ENCODE measurements at places on chromosomes 6 and 20. TPM values are rescaled to one million over a fixed set of nuclear protein-coding genes. Genes with fewer than 3 reads are reported as not detected.
A peak's percentile ranks its signal among the peaks of the same experiment; 100 is the strongest.

GRCh38 chr6:156729248-156729647 lies 47.9 kb upstream of the ARID1B start:
- H3K36me3 ChIP-seq = no peaks in the 10 kb centered on the region
- no peak overlapping the region for H3K27ac ChIP-seq

GRCh38 chr6:156919370-156919769 lies 142.2 kb downstream of the ARID1B start:
- H3K4me1 ChIP-seq = no peaks in the 10 kb centered on the region
- no peaks in the 10 kb centered on the region for H3K27me3 ChIP-seq
- no peaks in the 10 kb centered on the region for H3K36me3 ChIP-seq
- no peak for DNase-seq
- no peak overlapping the region for H3K4me3 ChIP-seq
- H3K27ac ChIP-seq = no peak overlapping the region

DNA sequence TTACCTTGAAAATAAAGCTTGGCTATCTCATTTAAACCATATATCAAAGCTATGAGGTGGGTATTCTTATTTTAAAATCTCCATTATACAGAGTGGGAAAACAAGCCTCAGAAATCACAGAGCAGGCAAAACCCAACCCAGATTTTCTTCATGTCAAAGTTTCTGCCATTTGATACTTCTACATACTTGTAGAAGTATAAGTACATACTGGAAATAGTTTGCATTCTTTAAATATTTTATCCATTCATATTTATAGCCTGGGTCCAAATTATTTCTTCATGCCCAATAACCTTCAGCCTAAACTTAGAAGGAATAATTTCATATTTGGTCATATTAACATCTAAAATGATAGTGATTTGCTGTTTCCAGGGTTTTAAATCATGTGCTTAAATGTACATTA lies 61.8 kb downstream of the MLIP start:
- no peaks in the 10 kb centered on the region for H3K4me1 ChIP-seq
- H3K36me3 ChIP-seq = no peaks in the 10 kb centered on the region
- no peaks in the 10 kb centered on the region for H3K27me3 ChIP-seq
- H3K27ac ChIP-seq = no peak overlapping the region
- no peak overlapping the region for H3K4me3 ChIP-seq

- H3K4me1 ChIP-seq = peaks cover 15% of the 10 kb centered on the region
- H3K4me3 ChIP-seq = no peak overlapping the region
- H3K27me3 ChIP-seq = no peaks in the 10 kb centered on the region
These were observed 70.3 kb downstream of the PKHD1 start for GRCh38 chr6:52016915-52017748.

GRCh38 chr6:31712296-31712695 lies 2.9 kb upstream of the LY6G6D start:
- H3K27me3 ChIP-seq = no peaks in the 10 kb centered on the region
- no peak overlapping the region for H3K4me3 ChIP-seq
- peaks cover 25% of the 10 kb centered on the region for H3K4me1 ChIP-seq
- no peaks in the 10 kb centered on the region for H3K36me3 ChIP-seq
- no peak for DNase-seq

- no peaks in the 10 kb centered on the region for H3K36me3 ChIP-seq
- no peak overlapping the region for H3K4me3 ChIP-seq
- no peak overlapping the region for H3K27ac ChIP-seq
- no peaks in the 10 kb centered on the region for H3K27me3 ChIP-seq
- no peak for DNase-seq
These were observed 171.8 kb upstream of the BMP2 start for GRCh38 chr20:6595704-6596103.

DNA sequence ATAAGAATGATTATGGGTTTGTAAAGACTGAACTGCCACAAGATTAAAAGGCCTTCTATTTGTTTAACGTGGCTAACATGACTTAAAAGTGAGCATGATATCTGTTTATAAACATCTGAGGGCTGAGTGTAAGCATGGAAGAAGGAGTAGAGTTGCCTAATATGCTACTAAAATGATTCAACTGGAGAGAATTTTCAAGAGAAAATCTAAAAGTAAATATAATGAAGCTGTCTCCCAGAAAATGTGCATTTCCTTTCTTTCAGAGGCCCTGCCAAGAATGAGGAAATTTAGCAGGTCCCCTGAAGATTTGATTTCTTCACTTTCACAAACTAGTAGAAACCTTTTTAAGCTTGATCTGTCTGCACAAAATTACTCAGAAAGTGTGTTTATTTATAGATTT lies 4.2 kb upstream of the EYA4 start:
- DNase-seq = no peak
- no peak overlapping the region for H3K27ac ChIP-seq
- peaks cover 33% of the 10 kb centered on the region for H3K27me3 ChIP-seq
- no peaks in the 10 kb centered on the region for H3K36me3 ChIP-seq
- no peaks in the 10 kb centered on the region for H3K4me1 ChIP-seq

DNA sequence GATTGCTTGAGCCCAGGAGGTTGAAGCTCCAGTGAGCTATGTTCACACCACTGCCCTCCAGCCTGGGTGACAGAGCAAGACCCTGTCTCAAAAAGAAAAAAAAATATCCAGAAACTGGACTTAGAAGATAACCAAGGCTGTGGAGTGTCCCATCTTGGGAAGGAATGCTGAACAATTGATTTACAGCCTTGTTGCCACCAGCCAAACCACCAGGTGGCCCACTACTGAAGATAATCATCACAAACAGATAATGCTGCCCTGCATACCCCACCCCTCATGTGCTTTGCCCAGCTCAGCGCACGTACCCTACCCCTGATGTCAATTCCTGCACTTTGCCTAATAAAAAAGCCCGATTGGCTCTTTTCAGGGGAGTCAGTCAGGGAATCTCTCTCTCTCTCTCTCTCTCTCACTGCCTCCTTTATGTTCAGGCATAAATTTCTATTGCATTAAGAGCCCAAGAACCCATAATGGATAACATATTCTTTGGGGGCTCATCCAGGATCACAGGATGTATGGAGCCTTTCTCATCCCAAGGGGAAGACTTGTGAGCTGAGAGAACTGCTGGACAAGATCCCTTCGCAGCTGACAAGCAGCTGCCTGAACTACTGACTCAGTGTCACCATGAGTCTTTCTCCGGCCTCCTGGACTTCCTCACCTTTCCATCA lies 166.4 kb downstream of the CD24 start:
- H3K27ac ChIP-seq = no peak overlapping the region
- no peak for DNase-seq
- no peaks in the 10 kb centered on the region for H3K36me3 ChIP-seq
- H3K4me3 ChIP-seq = no peak overlapping the region

GRCh38 chr6:107620732-107621131 lies 130.8 kb downstream of the SOBP start:
- no peak overlapping the region for H3K4me3 ChIP-seq
- H3K4me1 ChIP-seq = no peaks in the 10 kb centered on the region
- no peak for DNase-seq

GRCh38 chr6:152404936-152405595 lies 232.1 kb downstream of the SYNE1 start:
- H3K27me3 ChIP-seq = no peaks in the 10 kb centered on the region
- DNase-seq = no peak
- no peak overlapping the region for H3K4me3 ChIP-seq
- H3K27ac ChIP-seq = no peak overlapping the region

- no peaks in the 10 kb centered on the region for H3K36me3 ChIP-seq
- H3K27me3 ChIP-seq = no peaks in the 10 kb centered on the region
- peaks cover 6% of the 10 kb centered on the region for H3K4me1 ChIP-seq
- no peak overlapping the region for H3K4me3 ChIP-seq
- no peak overlapping the region for H3K27ac ChIP-seq
- DNase-seq = no peak
These were observed 9.8 kb downstream of the FOXO3 start for GRCh38 chr6:108570517-108570916.

DNA sequence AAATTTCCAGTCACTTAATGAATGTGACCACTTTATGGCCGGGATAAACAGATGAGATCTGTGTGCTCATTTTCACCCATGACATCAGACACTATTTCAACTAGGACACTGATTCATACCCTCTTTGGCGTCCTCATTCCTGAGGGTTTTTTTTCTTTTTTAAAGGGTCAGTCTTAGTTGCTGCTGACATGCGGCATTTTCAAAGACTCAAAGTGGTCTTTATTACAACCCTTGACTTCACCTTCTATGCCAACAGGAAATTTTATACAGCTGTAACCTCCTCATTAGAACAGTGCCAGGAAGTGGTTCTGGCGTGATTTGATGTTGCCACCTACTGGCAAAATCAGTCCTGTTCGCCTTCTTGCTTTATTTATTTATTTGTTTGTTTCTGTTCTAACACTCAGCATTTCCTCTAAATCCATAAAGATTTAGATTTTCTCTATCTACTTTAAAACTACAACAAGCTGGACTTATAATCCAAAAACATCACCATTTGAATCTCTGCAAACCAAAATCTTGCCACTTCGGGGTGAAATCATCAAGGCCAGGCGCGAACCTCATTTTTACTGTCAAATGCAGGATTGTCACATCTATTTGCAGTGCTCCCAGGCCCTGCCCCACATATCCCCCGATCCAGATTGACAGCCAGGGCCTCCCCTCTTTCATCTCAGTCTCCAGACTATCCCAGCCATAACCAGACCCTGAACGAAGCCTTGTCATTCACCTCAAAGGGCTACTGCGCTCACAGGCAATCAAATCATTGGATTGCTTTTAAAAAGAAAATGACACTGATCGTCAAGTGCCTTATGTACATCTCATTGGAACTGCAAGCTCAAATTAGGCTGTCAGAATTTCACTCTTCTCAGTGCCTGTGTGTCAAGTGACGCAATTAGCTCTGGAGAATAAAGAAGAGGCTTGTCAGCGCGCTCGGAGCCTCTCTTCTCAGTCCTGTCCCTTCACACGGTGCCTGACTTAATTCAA lies 77.5 kb downstream of the C6orf118 start:
- no peak overlapping the region for H3K4me3 ChIP-seq
- H3K27ac ChIP-seq = no peak overlapping the region
- no peaks in the 10 kb centered on the region for H3K4me1 ChIP-seq
- no peaks in the 10 kb centered on the region for H3K36me3 ChIP-seq

- H3K4me3 ChIP-seq = no peak overlapping the region
- no peaks in the 10 kb centered on the region for H3K36me3 ChIP-seq
These were observed 49.0 kb upstream of the TAGAP start for GRCh38 chr6:159093609-159094443.

- H3K27me3 ChIP-seq = no peaks in the 10 kb centered on the region
- H3K36me3 ChIP-seq = no peaks in the 10 kb centered on the region
- no peak overlapping the region for H3K4me3 ChIP-seq
- DNase-seq = peak; percentile 71
These were observed 22.7 kb upstream of the RNF24 start for GRCh38 chr20:4038047-4038459.

DNA sequence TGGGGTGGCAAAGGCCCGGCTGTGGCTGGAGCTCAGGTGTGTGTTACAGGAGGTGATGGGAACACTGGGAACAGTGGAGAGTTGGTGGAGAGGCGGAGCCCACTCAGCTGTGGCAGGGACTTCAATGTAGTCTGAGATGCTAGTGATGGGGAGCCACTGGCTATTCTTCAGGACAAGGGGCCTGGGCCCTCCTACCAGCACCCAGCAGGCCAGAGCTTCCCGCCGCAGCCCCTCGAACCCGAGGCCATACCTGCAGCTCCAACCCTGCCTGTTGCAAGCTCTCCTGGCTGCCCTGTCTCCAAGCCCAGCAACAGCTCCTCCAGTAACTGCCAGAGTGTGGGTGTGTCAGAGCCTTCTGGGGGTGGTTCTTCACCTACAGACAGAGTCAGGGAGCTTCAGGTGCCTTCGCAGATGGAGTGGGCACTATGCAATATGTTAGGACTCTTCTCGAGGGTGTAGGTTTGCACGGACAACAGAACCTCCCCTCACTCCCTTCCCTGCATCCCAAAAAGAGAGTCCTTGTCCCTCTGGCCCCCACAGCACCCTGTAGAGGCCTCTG lies 146.2 kb upstream of the MLN start:
- no peak for DNase-seq
- H3K4me1 ChIP-seq = no peaks in the 10 kb centered on the region
- no peak overlapping the region for H3K27ac ChIP-seq

DNA sequence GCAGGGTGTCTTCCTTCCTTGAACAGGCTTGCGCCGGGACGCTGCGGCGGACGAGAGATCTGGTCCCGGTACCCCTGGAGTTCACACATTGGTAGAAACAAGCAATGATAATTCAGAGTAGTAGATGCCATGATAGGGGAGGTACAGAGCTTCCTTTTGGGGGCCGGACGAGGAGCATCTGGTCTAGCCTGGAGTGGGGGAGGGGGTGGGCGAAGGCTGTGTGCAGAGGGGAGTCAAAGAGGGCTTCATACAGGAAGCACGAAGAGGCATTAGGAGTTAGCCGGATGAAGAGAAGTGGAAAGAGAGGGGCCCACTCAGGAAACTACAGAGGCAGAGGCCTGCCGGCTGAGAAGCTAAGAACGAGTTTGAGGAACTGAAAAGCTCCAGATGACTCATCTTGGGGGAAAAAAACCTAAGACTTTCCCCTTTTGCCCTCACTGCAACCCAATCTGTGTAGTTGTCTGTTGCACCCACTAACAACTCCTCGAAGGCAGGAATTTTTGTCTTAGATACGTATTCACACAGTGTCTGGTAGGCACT lies 611 bp downstream of the CNPY3 start:
- peak overlapping the region; percentile 97 for H3K27ac ChIP-seq
- H3K4me3 ChIP-seq = peak overlapping the region; percentile 50
- DNase-seq = peak; percentile 78
- no peaks in the 10 kb centered on the region for H3K27me3 ChIP-seq
- H3K4me1 ChIP-seq = peaks cover 16% of the 10 kb centered on the region

DNA sequence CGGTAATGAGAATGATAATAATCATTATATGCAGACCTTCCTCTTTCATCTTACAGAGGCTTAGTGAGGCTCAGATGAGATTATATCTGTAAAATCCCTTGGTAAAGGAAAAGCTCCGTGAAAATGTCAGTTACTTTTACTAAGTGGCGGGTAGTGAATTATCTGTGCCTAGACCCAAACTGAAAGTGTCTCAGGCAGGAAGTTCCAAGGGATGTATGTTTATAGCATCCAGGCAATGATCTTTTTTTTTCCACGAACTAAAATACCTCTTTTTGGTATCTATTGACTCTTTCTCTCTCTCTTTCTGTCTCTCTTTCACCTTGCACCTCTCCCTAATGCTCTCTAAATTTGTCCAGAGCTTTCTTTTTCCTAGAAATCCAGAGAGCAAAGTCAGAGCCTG lies 5.0 kb downstream of the TCF21 start:
- DNase-seq = no peak
- H3K27ac ChIP-seq = peak overlapping the region; percentile 27
- H3K27me3 ChIP-seq = peaks cover 90% of the 10 kb centered on the region
- H3K4me3 ChIP-seq = no peak overlapping the region

ARMC2 gene
- total RNA-seq = 2.8 TPM

SIGLEC1 gene
- 0.16 TPM for total RNA-seq

BPIFB4 gene
- not detected for total RNA-seq

ZSCAN16 gene
- total RNA-seq = 4.1 TPM

EPB41L1 gene
- total RNA-seq = 32.6 TPM

CAP2 gene
- total RNA-seq = 6.5 TPM

SALL4 gene
- total RNA-seq = 12.7 TPM

CLIC5 gene
- 12.9 TPM for total RNA-seq

ULBP1 gene
- 0.28 TPM for total RNA-seq

GHRH gene
- total RNA-seq = not detected

CRIP3 gene
- 0.80 TPM for total RNA-seq
